Activated T-cell treated with anti-CD3 and anti-CD28 coated beads for 24 hours (primary cell): ENCODE measurements at places on chromosomes 7 and 10.

GRCh38 chr10:31927565-31927883 is 1.1 kb downstream of the ARHGAP12 start:
- no peak for DNase-seq

GRCh38 chr10:102312683-102313082 is 67.4 kb downstream of the GBF1 start:
- DNase-seq: no peak

DNA sequence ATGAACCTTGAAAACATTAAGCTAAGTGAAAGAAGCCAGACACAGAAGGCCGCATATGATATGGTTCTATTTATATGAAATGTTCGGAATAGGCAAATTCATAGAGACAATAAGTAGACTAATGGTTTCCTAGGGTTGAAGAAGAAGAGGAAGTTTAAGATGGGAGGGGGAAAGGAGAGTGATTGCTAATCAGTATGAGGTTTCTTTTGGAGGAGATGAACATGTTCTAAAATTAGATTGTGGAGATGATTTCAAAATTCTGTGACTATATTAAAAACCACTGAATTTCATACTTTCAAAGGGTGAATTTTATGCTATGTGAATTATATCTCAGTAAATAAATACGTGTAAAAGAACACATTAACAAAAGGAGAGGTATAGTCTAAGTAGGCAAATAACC is 176.4 kb upstream of the HPS1 start:
- DNase-seq: no peak

GRCh38 chr7:39153647-39154046 is 175.9 kb downstream of the POU6F2 start:
- no peak for DNase-seq

- DNase-seq: no peak
Observed at GRCh38 chr10:117617659-117618058, 75.1 kb downstream of the EMX2 start.

DNA sequence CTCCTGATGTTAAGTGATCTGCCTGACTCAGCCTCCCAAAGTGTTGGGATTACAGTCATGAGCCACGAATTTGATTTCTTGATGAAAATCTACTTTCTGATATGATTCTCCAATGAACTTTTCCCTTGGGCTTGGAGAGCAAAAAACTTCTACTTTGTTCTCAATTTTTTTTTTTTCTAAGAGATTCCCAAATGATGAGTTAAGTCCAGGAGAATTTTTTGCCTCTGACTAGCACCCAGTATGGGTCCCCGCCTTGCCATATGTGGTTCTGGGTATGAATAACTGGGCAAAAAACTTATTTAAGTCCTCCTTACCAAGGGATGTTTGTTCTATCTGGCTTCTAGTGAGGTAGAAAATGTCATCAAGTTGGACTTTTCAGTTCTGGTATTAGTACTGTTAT is 147.9 kb upstream of the LYZL1 start:
- no peak for DNase-seq

GRCh38 chr7:43516581-43517342 is 66.1 kb upstream of the STK17A start:
- no peak for DNase-seq

- DNase-seq: no peak
Observed at GRCh38 chr10:46198516-46198915, 88.3 kb upstream of the ANTXRL start.

GRCh38 chr10:7260412-7260900 is 150.4 kb downstream of the SFMBT2 start:
- DNase-seq: no peak

GRCh38 chr7:130286881-130287280 is 6.1 kb upstream of the CPA4 start:
- no peak for DNase-seq

- no peak for DNase-seq
Observed at GRCh38 chr7:42548816-42549611, 312.0 kb upstream of the GLI3 start.

- no peak for DNase-seq
Observed at GRCh38 chr7:159145490-159145855, 806 bp upstream of the VIPR2 start.

- DNase-seq: no peak
Observed at GRCh38 chr7:5357951-5358350, 65.7 kb downstream of the TNRC18 start.
